A549 (cell line): ENCODE measurements at places on chromosomes 5 and 9.

DNA sequence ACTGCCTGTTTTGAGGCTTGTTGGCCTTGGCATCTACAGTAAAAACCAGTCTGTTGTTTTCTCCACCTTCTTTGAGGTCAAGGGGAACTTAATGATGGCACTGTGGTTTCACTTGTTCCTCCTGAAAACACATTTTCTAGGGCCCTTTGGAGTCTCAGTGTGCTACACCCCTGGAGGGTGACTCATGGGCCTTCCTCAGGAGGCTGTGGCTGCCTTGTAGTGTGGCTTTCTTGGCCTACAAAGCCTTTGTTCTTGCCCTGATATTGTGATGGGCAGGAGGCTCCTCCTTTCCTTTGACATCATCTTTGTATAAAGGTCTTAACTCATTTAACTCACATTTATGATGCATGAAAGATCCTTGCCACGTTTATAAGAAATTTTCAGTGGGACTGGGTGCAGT is 56.3 kb upstream of the GPBP1 start:
- no peak for DNase-seq

DNA sequence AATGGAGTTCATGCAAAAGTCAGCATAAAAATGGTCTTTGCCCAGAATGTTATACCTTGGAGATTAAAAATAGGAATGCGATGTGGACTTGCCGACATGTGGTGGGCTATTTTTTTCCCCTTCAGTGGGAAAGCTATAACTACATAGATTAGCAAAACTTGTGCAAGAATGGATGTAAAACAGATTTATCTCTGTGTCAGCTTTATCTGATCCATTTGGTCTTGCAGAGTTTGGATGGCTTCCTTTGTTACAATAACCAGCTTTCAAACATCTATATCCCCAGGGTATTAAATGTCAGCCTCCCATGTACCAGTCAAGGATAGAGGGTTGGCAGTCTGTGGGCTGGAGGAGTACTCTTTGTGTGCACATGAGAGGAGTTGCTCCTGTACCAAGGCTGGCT is 284.9 kb downstream of the TMEM38B start:
- no peak for DNase-seq

GRCh38 chr9:98732801-98733200 is 24.1 kb upstream of the GABBR2 start:
- DNase-seq = no peak

- no peak for DNase-seq
Observed at GRCh38 chr9:136220017-136220729, 15.2 kb upstream of the LHX3 start.

GRCh38 chr5:91048073-91048472 is 335.0 kb downstream of the ARRDC3 start:
- no peak for DNase-seq

DNA sequence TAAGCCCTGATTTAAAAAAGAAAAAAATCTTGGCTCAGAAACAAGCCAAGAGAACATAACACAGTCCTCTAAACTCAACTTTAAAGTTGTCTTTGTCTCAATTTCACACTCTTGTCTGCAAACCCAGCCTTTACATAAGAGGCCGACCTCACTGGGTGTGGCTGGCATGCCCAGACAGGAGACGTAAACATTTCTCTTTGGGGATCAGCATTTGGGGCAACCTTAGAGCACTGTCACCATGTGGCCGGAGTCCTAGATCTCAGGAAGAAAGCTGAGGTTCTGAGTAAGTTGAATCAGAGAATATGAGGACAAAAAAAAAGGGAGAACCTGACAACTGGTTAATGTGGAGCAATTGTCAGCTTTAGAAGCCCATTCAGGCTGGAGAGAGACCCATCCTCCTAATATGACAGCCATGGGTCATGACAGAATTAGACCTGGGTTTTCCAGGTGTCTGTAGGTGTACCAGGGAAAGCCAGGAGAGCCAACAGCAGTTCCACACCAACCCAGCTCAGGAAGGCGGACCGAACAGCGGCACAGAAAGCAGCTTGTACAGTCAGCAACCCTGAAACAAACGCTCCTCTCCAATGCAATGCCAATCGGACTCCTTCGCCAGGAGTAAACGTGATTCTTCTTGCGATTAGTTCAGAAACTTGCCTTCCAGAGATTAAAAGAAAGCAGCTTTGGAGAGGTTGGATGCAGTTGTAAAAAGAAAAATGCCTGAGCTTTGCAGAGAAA is 97.9 kb upstream of the MAP3K1 start:
- DNase-seq = no peak

- no peak for DNase-seq
Observed at GRCh38 chr5:41869151-41869723, 988 bp downstream of the OXCT1 start.

GRCh38 chr5:148208226-148208625 is 5.4 kb downstream of the SPINK6 start:
- no peak for DNase-seq

- peak; percentile 97 for DNase-seq
Observed at GRCh38 chr9:16335788-16336580, 534.5 kb downstream of the BNC2 start.

DNA sequence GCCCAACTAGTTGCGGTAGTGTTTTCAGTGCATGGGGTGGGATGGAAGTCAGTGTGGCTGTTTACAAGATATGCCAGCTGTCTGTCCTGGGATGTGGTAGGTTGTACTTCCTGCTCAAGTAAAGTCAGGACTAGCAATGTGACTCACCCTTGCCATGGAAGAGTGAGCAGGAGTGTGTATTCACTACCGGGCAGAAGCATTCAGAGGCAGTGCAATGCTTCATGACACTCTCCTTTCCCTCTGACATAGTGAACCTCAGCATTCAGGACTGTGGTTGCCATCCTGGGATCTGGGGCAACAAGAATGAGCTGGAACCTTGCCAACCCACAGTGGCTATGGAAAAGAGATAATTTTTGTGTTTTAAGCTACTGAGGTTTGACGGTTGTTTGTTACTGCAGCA is 68.9 kb downstream of the BOD1 start:
- no peak for DNase-seq
